ENCODE measurements at places on chromosomes 13 and 19.

GRCh38 chr13:79267560-79267959 is 138.5 kb downstream of the RBM26 start:
- DNase-seq, result no peak

DNA sequence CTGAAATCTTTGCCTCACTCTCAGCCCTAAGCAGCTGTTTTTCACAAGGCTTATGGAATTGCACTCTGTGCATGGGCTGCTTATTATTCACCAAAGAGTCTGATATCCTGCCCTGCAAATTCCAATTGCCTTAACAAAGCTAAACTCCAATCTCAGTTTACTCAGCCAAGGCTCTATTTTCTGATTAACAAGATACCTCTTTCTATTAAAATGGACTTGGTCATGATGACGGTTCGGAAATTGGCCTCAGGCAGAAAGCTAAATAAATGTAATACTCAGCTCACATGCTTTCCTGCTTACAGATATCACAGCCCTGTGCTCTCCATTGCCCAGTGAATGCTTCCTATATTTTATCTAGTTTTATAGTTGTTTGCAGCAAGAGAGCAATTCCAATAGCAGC is 1270.8 kb downstream of the PCDH9 start:
- DNase-seq, result no peak

DNA sequence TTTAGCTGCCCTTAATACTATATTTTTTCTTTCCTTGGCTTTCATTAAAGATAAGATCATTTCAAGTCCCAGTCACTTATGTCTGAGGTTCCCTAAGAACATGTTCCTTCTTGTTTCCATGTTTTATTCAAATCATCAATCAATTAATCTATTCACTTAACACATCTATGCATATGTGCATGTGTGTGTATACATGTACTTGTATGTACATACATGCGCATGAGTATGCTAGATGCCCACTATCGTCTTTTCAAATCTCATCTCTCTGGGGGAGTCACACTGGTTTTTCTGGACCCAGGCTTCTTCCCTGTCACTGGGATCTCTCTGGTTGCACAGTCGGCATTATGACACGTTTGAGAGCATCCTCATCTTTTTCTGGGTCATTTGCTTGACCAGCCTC is 108.9 kb downstream of the ZNF536 start:
- DNase-seq, result no peak

GRCh38 chr19:23520441-23520840 is 125.2 kb upstream of the ZNF91 start:
- no peak for DNase-seq

DNA sequence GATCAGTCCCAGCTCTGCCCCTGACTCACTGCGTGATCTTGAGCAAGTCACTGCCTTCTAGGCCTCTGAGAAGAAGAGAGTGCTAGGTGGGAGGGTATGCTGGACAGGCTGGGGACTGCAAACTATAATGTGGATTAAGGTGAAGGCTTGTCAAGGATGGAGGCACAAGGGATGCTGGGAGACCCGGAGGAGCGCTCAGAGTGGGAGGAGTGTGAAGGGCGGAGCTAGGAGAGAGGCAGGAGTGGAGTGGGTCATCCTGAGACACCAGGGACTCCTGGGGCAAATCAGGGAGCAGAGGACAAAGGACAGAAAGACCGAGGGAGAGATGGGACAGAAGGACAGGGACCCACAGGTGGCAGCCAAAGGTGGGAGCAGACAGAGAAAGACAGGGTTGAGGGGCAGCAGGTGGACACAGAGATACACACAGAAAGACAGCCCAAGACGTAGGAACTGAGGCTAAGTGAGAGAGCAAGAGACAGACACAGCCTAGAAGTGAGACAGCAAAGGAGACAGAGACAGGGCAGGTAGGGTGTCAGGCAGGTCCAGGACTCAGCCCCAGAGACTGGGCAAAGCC is 2.6 kb downstream of the GRIK5 start:
- no peak for DNase-seq

DNA sequence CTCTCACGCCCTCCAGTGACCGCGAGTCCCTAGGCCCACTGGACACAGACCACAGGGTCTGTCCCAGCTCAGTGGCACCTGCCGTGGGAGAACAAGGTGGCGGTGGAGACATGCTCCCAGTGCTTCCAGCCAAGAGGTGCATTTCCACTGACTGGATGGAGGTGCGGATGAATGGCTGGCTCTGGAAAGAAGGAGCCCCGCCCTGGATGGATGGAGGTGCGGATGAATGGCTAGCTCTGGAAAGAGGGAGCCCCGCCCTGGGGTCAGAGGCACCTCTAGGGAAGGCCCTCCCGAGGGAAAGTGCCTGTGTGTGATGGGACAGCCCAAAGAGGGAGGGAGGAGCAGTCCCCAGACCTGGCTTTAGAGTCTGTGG is 32.0 kb downstream of the NAXD start:
- no peak for DNase-seq

- no peak for DNase-seq
These were observed 439.5 kb downstream of the EFNB2 start for GRCh38 chr13:106095919-106096318.

DNA sequence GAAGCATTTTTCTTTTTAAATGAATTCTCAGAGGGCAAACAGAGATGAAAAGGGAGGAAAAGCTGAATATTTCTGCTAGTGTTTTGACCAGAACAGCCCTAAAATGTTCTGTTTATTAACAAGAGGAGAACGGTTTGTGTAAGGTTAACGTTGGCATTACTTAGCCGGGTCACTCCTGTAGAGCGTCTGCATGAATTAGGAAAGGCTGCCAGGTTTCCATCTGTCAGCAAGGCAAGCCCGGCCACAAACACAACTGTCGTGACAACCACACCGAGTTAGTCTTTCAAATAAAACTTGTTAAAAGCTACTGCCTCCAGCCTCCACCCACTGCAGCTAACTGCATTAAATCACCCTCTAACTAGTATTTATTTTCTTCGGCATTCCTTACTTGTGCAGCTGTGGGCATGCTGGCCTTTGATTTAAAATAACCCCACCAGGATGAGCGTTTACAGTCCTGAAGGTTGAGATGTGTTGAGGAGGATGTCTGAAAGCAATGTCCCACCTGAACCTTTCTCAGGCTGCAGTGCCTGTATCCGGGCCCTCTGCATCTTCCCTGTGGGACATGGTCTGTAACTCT is 527.9 kb downstream of the FGF9 start:
- DNase-seq, result no peak

DNA sequence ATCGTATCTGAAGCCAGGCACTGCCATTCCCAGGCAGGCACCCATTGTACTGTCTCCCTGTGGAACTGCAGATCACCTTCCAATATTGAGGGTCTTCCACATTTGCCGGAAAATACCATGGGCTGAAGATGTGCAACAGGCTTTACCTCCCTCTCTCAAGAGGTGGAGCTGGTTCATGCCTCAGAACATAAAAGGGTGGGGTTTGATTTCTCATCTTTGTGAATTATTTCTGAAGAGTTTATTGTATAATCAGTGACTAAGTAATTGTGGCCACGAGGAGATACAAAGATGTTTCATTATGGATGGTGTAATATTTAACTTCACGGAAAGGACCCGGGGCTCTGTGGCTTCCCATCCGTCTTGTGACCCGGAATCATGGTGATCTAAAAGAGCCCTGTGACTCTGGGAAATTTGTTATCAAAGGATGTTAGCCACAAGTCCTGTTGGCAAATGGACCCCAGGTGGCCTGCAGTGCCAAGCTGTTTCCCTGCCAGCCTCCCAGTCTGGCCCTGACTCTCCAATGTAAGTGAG is 230.5 kb downstream of the LACC1 start:
- DNase-seq, result no peak

DNA sequence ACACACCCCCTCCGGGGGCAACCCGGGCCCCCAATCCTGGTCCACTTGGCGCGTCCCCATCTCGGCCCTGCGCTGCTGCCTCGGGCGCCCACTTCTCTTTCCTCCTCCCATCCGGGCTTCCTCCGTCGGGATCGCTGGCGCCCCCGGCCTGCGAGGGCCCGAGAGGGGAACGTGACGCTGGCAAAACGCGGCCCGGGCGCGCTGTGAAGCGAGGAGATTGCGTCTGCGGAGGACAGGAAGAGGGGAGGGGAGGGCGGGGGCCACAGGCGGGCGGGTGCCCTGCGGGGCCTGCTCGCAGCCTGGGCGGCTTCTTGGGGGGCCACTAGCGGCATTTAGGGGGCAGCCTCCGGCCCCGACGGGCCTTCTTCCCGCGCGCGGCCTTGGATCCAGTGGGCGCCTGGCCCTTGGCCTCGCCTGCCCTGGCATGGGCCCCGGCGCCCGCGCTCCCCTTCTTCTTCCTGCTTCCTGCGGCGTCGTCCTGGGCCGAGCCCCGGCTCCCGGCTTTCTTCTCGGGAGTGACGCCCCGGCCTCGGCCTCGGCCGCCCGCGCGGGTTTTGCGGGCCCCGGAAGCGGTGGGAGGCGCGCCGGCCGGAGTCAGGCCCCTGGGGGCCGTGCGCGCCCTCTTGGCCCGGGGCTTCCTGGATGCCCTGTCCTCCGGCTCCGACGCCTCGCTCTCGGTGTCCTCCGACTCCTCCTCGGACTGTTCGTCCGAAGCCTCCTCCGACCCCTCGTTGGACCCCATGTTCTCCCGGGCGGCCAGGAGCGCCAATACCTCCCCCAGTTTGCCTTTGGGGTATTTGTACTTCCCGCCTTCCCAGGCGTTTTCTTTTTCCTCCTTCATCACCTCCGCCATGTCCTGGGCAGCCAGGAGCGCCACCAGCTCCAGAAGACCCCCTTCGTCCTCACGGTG is 2.2 kb downstream of the PNMA8B start:
- DNase-seq, result no peak

GRCh38 chr19:7509625-7510024 is 6.3 kb upstream of the ZNF358 start:
- DNase-seq, result no peak

GRCh38 chr13:38914070-38914469 is 76.6 kb downstream of the STOML3 start:
- no peak for DNase-seq

DNA sequence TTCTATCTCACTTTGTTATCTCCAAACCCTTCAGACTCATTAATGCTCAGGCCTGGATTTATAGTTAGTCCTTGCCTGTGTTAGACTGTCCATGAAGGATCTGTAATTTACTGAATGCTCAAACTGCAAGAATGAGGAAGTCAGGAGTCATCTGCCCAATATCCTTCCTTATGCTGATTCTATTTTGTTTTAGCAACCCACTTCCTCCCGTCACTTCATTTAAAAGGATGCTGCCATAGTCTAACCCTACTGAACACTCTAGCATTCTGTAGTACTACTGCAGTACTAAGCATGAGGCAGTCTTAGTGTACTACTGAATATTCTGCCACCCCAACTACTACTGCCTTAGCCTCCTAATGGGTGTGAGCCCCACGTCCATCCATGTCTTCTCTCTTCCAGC is 1.5 kb downstream of the FCAR start:
- DNase-seq, result no peak

DNA sequence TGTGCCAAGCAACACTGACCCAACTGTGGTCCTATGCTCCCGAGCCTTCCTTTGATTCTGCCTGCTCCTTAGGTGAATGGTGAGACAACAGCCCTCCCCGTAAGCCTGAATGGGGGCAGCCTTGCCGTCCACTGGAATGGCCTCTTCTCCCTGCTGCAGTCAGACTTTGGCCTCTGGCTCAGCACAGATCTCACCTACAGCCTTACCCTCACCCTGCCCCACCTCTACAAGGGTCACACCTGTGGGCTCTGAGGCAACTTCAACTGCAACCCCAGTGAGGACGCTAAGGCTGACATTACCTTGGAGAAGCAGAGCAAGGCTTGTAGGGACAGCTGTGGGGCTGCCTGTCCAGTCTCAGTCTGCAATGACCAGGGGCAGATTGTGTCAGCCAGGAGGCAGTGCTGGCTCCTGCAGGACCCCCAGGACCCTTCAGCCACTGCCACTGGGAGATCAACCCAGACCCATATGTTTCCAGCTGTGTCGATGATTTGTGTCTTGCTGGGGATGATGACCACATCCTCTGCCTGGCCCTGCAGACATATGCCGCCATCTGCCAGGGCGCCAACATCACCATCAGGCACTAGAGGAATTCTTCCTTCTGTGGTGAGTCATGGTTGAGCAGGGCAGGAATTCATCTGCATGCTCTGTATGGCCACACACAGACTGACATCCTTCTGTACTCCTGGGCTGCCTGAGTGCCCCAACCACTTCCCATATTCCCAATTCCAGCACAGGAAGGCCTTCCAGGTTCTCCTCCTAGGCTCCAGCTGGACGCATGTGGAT is 27.3 kb upstream of the FXYD3 start:
- no peak for DNase-seq

- no peak for DNase-seq
These were observed 302.1 kb downstream of the ENOX1 start for GRCh38 chr13:43484432-43485225.

GRCh38 chr13:54356209-54356608 is 1327.6 kb downstream of the OLFM4 start:
- no peak for DNase-seq

- DNase-seq, result no peak
These were observed 357.8 kb downstream of the DCT start for GRCh38 chr13:94121686-94122085.

DNA sequence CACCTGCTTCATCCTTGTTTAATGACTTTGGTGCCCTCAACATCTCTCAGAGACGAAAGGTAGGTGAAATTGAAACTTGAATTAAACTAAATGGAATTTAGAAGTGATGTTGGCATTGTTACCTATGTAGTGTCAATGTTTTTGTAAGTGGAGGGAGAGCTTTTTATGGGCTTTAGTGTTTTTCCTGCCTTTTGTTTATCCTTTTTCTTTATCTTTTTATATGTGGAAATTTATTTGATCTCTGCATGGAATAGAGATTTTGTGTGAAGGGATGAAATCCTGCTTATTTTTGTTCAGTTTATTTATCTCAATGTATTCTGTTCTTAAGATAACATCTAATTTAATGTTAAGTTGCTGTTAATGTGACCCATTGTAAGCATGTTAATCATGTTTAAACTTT is 39.5 kb downstream of the PAN3 start:
- no peak for DNase-seq

GRCh38 chr13:46313432-46314257 is 73.4 kb downstream of the RUBCNL start:
- no peak for DNase-seq

DNA sequence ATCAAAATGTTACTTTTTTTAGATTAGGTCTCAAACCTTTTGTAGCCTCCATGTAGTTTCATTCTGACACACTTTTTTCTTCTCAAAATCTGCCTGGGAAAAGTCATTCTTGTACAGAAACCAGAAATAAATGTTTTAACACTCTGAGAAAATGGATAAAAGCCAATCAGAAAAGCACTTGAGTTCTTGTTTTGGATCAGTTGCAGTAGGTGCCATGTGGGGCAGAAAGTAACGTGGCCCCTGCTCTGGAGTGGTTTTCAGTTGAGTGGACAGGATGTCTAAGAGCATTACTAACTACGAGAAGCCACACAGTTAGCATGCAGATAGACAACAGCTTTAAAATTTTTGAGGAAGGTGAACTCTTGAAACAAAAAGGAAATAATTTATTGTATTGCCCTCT is 19.1 kb downstream of the GPR183 start:
- DNase-seq, result no peak

DNA sequence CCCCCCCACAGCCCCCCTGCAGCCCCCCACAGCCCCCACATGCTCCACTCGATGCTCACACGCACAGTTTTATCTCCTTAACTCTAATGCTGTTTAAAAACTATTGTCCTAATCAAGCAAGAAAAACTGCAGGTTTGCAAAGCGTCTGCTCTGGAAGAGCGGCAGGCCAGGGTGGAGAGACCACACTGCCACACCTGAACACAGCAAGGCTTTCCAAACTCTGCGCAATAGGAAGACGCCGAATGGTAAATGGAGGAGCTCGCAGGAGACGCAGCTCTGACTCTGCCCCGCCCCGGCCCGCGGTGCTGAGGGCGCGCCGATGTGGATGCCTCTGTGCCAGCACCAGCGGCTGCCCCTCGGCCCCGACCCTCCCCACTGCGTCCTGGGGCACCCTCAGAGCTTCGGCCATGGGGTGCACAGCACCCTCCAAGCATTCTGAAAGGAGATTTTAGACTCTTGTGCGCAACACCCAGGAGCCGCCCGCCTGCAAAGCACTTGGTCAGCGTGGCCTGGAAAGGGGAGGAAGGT is 32.4 kb downstream of the RASA3 start:
- no peak for DNase-seq

Data from T-helper 1 cell (primary cell).